Stimulated activated CD8-positive, alpha-beta memory T cell treated with anti-CD3 and anti-CD28 coated beads, Interleukin-4, amount 100 ng/mL, for 24 hours (primary cell): ENCODE measurements at places on chromosomes 5 and 9.

- no peak for DNase-seq
These were observed 2.1 kb downstream of the PRRC1 start for GRCh38 chr5:127519527-127519926.

GRCh38 chr5:115774684-115775083 is 41.8 kb downstream of the CDO1 start:
- DNase-seq, result no peak

- no peak for DNase-seq
These were observed 136.6 kb downstream of the ADAMTS12 start for GRCh38 chr5:33755231-33755630.

DNA sequence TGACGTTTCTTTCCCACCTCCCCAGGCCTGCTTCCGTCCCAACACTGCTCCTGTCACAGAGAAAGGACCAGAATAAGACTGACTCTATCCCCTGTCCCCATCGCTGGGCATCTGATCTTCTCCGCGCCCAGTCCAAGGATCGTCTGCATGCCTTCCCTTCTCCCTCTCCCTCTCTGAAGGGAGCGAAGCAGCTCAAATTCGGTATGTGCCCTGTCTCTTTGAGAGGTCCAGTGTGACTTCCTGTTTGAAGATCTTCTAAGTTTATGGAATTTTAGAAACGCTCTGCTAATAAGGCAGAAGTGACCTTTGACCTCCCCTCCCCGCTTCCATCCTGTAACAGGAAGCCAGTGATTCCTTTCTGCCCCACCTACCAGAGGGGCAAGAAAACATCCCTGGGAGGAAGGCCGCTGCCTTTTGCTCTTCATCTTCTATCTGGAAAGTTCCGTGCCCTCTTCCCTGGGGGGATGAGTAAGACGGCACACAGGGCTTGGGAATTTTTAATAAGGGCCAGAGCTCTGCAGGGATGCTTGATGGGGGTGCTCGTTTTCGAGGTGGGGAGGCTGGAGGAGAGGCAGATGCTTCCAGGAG is 40.7 kb upstream of the RNU6ATAC start:
- no peak for DNase-seq

DNA sequence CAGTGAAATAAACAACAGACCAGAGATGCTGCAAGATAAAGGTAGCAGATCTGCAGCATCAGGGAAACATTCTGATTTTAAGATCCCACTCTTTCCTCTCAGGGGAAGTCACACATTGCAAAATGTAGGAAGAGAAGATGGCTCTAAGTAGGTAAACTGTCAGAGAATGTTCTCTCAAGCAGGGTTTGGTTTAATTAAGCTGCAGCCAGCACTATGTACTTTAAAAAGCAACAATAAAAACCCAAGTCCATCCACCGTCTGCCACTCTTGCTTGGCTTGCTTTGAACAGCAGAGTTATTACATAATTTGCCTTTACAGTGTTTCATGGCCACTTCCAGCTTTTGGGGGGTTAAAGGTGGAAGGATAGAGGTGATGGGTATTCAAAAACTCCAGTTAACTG is 343.2 kb upstream of the DAP start:
- DNase-seq, result no peak

DNA sequence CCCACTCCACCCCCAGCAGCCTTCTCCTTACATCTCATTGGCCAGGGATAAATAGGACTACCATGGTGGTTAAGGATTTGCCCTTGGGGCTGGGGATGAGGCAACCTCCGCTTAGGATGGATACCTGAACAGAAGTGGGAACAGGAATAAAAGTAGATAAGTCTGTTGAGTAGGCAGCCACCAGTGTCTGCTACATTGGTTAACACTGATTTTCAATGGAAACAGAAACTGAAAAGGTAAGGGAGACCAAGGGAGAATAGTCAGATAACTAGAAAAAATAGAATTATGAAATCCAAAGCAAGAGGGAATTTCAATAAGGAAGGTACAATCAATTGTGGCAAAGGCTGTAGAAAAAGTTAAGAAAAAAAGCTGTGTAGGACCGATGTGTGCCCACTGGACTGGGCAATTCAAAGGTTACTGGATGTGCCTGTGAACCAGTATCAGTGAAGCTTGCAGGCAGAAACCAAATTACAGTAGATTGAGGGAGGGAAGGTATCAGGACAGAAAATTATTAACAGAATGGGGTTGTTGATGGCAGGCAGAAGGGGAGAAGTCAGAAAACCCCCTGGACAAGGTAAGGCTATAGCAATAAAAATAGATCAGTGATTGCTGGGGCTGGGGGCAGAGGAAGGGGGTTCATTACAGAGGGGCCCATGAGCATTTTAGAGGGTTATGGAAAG is 48.7 kb downstream of the DNAJC21 start:
- no peak for DNase-seq

- DNase-seq, result no peak
These were observed 8.8 kb upstream of the UBE2QL1 start for GRCh38 chr5:6439588-6440550.

GRCh38 chr9:137085920-137086530 is 760 bp upstream of the MAN1B1 start:
- DNase-seq, result no peak

DNA sequence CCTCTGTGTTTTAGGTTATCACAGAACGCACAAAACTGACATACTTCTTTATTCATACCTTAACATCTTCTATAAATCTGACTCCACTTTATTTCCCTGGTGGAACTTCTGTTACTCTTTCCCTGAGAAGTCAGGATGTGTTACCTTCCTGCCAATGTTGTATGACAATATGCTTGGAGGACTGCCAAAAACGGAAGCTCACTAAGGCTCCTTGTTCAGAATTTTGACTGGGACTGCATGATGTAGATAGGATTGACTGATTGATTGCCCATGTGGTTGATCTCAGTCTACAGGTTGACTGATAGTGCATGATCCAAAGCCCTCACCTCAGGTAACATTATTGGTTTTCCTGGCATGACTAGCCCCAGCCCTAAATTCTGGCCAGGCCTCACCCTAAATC is 319.4 kb downstream of the TLR4 start:
- DNase-seq, result no peak

DNA sequence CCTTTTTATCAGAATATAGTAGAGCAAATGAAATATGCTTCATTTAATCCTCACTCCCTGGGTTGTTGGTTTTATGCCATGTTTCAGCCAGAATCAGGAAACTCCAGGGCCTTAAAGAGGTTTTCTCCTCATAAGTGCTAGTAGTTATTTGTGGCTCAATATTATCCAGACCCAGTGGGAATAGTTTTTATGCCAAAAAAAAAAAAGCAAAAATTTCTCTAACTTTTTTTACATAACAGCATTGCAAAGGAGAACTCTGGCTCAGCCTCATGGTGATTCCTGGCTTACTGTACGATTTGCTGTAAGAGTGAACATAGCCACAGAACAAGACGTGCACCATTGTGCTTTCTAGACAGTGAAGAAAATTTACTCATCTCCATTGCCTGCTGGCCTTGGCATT is 232.5 kb downstream of the PJA2 start:
- DNase-seq, result no peak

- no peak for DNase-seq
These were observed 28.5 kb downstream of the CFAP90 start for GRCh38 chr5:7822449-7822848.

DNA sequence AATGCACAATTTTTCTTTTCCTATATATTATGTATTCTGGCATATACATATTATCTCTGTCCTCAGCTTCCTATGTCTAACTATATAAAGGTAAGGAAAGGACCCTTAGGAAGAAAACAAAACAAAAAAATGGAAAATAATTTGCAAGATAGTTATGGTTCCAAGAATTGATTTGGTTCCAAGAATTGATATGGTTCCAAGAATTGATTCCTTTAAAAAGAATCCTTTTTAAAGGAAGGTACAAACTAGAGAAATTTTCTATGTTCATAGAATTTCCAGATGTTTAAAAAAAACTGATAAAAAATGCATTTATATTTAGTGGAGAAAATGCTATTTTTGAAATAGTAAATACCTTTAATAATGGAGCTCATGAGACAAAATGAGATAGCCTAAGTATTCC is 12.1 kb downstream of the LYRM7 start:
- no peak for DNase-seq

DNA sequence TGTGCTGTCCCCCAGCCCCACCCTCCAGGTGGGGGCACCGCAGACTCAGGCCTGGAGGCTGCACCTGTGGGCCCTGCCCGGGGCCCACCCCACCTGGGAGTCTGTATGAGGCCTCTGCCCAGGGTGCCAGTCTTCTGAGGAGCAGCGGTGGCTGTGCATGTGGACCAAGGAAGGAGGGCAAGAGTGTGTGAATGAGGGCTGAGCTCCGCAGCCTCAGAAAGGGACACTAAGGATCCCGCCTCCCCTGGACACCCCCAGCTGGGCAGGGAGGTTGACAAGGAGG is 19.1 kb downstream of the FGD3 start:
- DNase-seq, result no peak

GRCh38 chr9:34382054-34382453 is 5.4 kb upstream of the MYORG start:
- DNase-seq, result no peak
